HFFc6 (cell line): ENCODE measurements at places on chromosomes 2 and 18.

GRCh38 chr2:238916875-238917590 lies 69.1 kb downstream of the TWIST2 start:
- peak; percentile 41 for DNase-seq

- peak; percentile 64 for DNase-seq
These were observed 40.2 kb upstream of the NEB start for GRCh38 chr2:151774506-151774905.

- DNase-seq = peak; percentile 31
These were observed 49.8 kb downstream of the CAB39 start for GRCh38 chr2:230762317-230762896.

DNA sequence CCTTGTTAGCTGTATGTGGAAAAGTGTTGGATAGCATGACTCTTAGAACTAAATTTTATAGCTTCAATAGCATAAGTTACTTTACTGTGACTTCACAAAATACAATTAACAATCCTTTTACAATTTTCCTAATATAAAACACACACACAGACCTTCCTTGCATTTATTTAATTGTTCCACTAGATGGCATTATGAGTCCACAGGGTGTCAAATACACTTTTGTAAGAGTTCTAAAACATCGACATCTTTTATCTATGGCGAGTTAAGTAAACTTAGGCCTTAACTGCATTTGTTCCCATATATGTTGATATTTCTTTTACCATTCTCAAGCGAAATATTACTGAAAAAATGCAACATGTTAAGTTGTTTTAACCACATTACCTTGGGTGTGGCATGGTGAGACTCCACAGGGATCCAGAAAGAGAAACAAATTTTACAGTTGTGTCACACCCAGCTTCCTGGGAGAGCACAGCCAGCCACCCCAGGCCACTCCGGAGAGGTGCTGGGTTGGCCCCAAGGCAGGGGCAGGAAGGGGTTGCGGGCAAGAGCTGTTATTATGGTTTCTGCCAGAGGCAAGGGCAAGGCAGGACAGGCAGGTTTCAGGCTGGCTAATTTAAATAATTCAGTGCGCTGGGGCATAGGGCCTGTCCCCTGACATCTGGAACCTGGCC lies 312.4 kb upstream of the MC4R start:
- no peak for DNase-seq

GRCh38 chr2:28326881-28327505 lies 65.7 kb upstream of the FOSL2 start:
- DNase-seq = no peak

DNA sequence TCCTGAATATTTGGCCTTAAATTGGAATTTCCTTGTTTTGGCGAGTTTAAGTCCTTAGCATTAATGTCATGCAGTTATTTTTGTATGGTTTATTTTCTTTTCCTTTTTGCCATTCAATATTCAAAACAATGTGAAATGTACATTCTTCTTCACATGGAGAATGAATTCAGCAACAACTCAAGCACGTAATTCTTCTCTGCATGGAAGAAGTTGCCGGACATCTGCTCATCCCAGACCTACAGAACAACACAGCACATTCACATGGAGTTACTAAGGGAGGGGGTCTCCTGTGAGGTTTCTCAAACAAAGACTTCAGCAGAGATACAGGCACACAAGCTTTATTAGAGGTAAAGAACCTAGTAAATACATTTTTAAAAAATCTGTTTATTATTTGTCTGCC lies 236.8 kb downstream of the SATB2 start:
- DNase-seq = no peak

GRCh38 chr2:44957656-44958327 lies 16.3 kb downstream of the SIX3 start:
- DNase-seq = no peak

GRCh38 chr2:66481100-66481549 lies 46.2 kb downstream of the MEIS1 start:
- DNase-seq = peak; percentile 86

DNA sequence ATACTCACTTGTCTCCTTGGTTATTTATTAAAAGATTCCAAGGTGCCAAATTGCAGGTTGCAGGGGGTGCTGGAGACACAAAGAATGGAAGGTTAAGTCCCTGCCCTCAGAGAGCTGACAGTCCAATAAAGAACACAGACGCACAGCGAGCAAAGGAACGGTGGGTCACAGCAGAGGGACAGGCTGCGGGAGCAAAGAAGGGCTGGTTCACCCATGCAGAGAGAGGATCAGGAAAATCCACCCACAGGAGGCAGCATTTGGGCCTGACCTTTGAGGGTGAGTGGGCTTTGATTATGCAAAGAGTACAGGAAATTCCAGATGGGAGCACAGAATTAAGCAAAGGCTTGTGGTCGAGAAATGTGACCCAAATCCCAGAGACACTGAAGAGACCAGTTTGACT lies 45.0 kb downstream of the ZBTB7C start:
- no peak for DNase-seq

DNA sequence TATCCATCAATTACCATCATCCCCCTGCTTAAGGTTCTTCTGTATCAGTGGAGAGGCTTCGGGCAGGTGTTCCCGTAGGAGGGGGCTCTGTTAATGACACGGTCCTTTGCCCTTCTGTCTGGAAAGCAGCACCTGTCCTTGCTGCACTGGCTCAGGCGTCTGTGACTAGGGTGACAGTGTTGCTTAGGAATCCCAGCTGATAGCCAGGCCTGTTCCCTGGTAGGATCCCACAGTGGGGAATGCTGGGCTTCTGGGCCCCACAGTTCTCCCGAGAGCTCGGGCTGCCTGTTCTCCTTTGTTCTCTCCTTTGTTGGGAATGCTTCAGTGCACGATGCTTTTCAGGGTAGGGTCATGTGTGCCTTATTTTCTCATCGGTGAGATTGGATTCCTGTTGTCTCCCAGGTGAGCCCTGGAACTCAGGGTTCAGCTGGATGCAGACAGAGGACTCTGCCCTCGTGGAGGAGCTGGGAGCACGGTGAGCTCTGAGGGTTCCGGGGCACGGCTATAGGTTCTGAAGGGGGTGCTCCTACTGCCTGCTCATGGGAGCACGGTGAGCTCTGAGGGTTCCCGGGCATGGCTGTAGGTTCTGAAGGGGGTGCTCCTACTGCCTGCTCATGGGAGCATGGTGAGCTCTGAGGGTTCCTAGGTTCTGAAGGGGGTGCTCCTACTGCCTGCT lies 9.6 kb downstream of the SNTG2 start:
- no peak for DNase-seq
